ENCODE measurements at places on chromosomes 6 and 20. TPM values are rescaled to one million over a fixed set of nuclear protein-coding genes. Genes with fewer than 3 reads are reported as not detected.

The OR2B6 gene
- not detected for total RNA-seq

GRCh38 chr6:54695815-54696214, 150.8 kb upstream of the FAM83B start:
- no peak for DNase-seq

DNA sequence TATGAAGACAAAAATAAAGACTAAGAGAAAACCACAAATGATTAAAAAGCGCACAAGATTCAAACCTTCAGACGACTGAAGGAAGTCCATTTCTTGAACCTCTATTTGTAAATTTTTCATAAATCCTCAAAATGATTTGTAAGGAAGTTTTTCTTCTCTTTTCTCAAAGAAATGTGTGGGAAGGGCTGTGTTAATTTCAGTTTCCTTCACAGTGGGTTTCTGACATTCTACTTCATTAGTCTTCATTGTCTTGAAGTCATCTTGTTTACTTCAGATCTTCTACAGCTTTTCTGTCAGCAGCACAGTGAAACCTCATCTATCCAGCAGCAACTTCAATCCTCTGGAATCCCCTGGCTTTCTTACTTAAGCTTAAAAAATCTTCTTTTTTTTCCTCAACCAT, 87.6 kb upstream of the MYLIP start:
- no peak for DNase-seq

DNA sequence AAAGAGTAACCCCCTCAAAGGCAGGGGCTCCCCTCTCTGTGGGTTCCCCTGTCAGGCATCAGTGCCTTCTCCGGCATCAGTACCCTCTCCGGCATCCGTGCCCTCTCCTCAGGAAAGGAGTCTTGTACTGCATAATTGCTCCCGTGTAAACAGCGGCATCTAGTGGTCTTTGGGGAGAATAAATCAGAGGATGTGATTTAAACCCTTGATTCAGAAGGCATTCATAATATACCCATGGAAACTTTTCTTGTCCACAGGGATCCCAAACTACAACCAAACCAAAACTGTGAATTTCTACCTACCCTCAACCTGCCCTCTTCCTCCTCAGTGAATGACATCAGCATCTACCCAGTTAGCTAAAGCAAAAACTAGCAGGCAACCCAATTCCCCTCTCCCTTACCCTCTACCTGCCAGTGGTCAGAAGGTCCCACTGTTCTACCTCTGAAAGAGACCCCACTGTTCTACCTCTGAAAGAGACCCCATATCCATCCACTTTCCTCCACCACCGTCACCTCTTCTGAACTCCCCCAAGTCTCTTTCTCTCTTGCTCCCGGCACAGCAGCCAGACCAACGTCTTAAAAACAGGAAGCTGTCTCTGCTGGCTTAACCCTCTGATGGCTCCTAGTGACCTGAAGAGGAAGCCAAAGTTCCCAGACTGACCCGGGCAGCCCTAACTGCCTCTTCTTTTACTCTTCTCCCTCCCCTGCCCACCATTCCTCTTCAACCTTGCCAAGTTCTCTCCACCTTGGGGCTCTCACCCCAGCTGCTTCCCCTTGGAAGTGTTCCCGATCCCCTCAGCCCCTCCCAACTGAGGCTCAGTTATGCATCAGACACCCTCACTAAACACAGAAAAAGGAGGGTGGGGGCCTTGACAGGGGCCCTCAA, 27.2 kb downstream of the UBE2V1 start:
- DNase-seq, result peak; percentile 17

DNA sequence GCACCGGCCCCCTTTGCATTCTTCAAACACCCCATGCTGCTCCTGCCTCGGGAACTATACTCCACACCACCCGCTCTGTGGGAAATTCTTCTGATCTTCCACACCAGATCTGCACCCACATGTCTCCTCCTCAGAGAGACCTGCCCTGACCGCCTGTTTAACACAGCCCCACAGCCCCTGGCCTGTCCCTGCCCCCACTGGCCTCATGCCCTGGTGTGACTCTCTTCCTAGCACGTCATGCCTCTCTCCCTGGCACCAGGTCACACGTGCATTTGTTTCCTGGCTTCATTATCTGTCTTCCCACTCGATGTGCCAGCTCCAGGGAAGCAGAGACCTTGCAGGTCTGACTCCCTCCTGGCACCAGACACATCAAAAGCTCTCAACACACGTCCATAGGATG, 79.6 kb downstream of the ANKRD60 start:
- DNase-seq, result peak; percentile 42
